ENCODE measurements at places on chromosomes 3 and 15. TPM values are rescaled to one million over a fixed set of nuclear protein-coding genes. Genes with fewer than 3 reads are reported as not detected.

GRCh38 chr3:134338516-134339261 is 35.6 kb downstream of the AMOTL2 start:
- no peak for DNase-seq

GRCh38 chr3:3082234-3082924 is 27.8 kb downstream of the IL5RA start:
- DNase-seq = no peak

- DNase-seq = no peak
Measured at GRCh38 chr3:116341899-116342298, 103.4 kb downstream of the LSAMP start.

- DNase-seq = peak; percentile 43
Measured at GRCh38 chr3:196486263-196486662, 17.3 kb downstream of the RNF168 start.

- DNase-seq = no peak
Measured at GRCh38 chr3:100155590-100155989, 41.3 kb upstream of the FILIP1L start.

GRCh38 chr15:91952216-91952615 is 98.7 kb downstream of the SLCO3A1 start:
- no peak for DNase-seq

Gene CNTN3
- total RNA-seq = not detected

DNA sequence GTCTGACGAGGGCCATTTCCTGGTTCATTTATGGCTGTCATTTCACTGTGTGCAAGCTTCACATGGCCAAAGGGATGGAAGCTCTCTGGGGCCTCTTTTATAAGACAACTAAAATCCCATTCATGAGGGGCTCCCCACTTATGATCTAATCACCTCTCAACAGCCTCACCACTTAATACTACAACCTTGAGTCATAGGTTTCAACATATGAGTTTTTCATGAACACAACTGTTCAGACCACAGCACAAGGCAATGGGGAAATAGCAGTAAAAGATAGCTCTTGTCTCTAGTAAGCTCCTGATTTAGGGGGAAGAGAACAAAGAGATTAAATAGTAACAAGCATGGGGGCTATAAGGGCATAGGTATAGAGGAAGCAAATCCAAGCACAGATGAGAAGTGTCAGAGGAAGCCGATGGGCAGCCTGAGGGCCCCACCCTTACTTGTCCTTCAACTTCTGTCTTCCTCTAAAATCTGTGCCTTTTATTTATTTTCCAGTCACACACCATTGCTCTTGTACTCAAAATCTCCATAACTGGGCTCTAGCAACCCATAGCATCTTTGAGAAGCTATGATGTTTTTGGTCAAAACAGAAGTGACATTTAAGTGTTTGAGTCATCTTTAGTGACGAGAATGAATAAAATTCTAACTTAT is 329.1 kb downstream of the UNC13C start:
- DNase-seq = no peak

DNA sequence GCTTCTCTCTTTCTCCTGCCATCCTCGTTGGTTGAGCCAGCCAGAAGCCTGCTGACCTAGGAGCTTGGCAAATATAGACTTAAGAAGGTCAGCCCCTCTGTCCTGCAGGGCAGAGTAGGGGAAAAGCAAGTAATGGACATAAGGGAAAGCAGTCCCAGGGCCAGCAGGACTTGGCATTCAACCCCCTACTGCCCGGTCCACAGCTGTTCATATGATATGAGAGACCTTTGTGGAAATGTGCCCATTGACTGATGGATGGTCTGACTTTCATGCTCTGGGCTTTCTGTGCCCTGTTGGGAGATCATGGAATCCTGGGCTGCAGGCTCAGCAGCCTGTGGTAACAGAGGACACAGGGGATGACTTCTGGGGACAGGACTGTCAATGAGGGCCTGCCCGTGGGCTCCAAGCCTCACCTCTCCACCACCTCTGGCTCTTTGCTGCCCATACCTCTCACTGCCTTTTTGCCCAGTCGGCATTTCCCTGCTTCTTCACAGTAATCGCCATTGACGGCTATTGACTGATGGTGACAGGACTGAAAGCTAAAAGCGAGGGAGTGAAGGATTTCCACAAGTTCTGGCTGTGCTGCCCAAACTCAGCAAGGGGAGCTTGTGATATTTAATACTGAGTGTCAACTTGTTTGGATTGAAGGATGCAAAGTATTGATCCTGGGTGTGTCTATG is 60.0 kb upstream of the NMNAT3 start:
- DNase-seq = no peak

GRCh38 chr3:163328680-163329079 is 1749.6 kb downstream of the SI start:
- no peak for DNase-seq

DNA sequence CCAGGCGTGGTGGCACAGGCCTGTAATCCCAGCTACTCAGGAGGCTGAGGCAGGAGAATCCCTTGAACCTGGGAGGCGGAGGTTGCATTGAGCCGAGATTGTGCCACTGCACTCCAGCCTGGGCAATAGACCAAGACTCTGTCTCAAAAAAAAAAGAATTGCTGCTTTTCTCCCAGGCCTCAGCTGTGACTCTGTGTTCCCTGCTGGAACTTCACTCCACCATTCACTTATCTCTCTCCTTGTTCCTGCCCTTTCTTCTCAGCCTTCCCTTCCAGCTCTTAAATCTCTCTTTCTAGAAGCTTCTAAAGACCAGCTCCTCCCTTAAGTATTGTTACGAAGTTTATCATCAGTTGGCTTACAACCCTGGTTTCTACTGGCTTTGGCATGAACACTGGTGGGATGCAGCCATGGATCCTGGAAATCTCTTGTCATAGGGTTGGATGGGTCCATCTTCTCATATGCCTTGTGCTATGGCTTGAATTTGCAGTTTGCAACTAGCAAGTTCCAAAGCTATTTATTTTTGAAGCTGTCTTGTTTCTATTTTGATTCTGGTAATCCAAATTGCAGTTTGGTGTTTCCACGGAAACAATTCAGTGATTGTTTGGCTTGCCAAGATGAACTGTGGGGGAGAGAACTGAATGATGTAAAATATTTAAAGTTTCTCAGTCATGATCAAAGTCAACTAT is 10.5 kb downstream of the C3orf62 start:
- no peak for DNase-seq

DNA sequence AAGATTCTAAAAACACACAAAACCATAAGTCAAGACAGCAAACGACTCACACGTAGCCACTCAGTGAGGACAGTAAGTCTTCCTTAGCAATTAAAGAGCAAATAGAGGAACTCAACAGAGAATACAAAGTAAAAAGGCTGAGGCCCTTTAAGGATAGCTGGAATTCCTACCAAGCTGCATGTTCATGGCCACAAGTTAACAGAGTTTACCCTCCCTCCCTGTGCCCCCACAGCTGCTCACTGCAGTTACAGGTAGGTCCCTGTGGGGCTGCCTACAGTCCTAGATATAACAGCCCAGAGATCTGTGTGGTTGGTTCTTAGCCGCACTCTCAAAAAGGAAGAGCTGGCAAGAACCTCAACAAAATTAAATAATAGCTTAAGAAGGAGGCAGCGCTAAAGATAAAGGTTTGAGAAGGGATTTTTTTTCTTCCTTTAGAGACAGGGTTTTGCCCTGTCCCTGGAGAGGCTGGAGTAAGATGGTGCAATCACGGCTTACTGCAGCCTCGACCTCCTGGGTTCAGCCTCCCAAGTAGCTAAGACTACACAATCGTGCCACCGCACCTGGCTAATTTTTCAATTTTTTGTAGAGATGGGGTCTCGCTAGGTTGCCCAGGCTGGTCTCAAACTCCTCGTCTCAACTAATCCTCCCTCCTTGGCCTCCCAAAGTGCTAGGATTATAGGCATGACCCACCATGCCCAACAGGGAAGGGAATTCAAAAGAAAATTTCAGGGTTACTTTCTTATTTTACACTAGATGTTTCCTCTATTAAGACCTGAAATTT is 19.3 kb downstream of the SFMBT1 start:
- DNase-seq = no peak

- DNase-seq = no peak
Measured at GRCh38 chr3:195210266-195210973, 60.5 kb downstream of the XXYLT1 start.

- DNase-seq = no peak
Measured at GRCh38 chr15:92770641-92771040, 115.1 kb upstream of the FAM174B start.

Gene PDZRN3
- total RNA-seq = not detected

GRCh38 chr3:56411166-56411565 is 57.1 kb downstream of the ERC2 start:
- DNase-seq = no peak

Gene AGBL1
- not detected for total RNA-seq

Gene TRIM42
- total RNA-seq = not detected

GRCh38 chr3:57699591-57699990 is 6.7 kb upstream of the DENND6A start:
- DNase-seq = no peak

Gene KLHL40
- total RNA-seq = not detected

Gene SPESP1
- total RNA-seq = 0.36 TPM

Gene ARHGEF26
- total RNA-seq = not detected

Gene PLSCR5
- total RNA-seq = not detected

Gene NR2F2
- not detected for total RNA-seq

Gene LYSMD2
- 18.5 TPM for total RNA-seq

- peak; percentile 67 for DNase-seq
Measured at GRCh38 chr15:98428253-98428989, 219.9 kb upstream of the IGF1R start.

- no peak for DNase-seq
Measured at GRCh38 chr3:140204271-140204984, 269.4 kb downstream of the CLSTN2 start.

All from activated CD8-positive, alpha-beta T cell treated with anti-CD3 and anti-CD28 coated beads for 36 hours (primary cell).